Cerebellar nuclear complex (tissue), 1 donor: ENCODE measurements at places on chromosomes 12 and 14.
A peak's percentile ranks its signal among the peaks of the same experiment; 100 is the strongest.

GRCh38 chr12:123097561-123098084, 53.3 kb downstream of the PITPNM2 start:
- DNase-seq: peak; percentile 45

DNA sequence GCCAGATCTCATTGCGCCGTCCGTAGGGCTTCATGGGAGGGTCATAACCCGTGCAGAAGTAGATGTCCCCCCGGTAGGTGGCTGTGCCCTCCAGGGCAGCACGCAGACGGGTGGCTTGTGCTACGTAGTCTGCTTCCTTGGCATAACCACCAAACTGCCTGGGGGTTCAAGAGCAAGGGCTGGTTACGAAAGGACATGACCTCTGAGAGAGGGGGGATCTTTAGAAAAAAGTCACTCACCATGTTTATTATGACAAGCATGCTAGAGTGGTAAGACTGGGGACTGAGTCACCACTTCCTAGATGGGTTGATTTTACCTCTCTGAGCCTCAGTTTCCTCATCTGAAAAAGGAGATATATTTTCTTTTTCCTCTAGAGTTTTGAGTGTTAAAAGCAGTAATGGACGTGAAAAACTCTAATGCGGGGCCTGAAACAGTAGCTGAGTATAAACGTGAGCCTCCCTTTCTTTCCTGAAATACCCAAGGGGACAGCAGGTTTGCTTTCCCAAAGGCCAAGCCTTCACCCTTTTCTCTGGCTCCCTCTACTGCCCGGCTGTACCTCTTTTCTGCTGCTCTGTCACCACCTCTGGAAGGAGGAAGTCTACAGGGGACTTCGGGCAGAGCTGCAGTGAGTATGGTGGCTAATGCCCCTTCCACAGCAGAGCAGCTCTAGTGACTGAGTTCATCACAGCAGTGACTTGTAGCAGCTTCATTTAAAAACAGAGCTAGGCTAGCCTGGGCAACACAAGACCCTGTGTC, 23.5 kb upstream of the GPRC5D start:
- DNase-seq: no peak

- no peak for DNase-seq
Measured at GRCh38 chr14:96564389-96564788, 62.2 kb downstream of the PAPOLA start.

DNA sequence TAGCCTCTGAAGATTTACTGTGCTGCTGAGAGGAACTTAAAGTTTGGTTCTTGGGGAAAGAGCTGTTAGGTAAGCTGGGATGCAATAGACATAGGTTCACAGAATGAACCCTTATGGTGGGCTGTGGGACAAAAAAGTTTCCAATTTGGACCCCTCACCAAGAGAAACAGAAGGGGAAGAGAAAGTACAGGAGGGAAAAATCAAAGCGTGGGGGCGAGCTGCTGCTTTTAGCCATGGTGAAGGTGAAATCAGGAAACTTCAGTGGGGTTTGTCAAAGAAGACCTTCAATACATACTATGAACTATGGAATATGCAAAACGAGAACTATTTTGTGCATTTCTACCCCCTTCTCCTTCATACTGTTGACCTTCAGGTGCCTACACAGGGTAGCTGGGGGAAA, 10.6 kb upstream of the NINJ2 start:
- no peak for DNase-seq

DNA sequence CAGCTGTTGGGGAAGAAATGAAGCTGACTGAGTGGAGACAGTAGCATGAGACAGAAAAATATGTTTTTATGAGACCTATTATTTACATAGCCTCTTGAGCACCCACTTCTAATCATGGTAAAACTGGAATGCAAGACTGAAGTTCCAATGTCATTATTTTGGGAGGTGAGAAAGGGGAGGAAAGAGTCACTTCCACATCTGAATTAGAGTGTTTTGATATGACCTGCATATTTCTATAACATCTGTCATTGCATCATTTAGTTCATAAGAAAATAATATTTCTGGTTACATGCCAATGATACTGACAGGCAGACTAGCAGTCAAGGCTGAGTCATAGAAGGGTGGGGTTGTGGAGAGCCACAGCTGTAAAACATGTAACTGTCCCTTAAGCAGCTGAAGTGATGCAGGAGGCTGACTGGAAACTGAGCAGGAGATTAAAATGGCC, 26.7 kb downstream of the NTN4 start:
- DNase-seq: no peak
